ENCODE measurements at places on chromosomes 4 and X.

DNA sequence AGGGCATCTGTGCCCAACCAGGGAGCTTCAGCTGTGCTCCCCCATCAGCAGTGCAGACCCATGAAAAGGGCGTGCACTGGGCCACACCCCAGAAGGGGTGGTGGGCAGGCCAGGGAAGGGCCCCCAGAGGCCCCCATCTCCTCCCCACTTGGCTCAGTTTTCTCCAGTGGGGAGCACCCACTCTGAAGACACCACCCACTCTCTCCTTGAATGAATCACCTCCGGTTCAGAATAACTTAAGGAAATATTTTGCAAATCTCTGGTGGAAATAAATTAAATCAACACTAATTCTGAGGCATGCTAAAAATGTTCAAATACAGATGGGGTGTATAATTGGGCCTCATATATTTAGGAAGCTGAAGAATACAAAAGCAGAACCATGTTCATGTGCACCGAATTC lies 41.3 kb upstream of the PPP2R2C start:
- DNase-seq: no peak

DNA sequence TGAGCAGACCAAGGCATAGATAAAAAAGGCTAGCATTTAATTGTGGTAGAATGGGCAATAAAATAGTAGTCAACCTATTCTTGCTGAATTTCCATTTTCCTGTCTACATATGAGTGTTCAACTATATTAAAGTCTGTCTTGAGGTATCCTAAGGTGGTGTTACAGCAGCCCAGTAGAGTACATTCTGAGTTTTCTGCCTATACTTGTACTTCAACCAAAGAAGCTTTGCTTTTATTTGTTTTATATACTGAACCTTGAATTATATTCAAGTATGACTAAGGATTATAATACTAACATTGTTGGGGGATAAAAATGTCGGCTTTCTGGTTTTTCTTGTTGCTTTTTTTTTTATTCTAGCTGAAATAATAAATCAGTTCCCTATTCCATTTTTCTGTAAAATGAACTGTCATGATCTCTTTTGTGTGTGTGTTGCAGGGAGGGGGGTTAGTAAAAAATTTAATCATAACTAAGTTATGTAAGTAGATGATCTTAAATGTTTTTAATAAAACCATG lies 106.7 kb downstream of the PDLIM5 start:
- DNase-seq: no peak

DNA sequence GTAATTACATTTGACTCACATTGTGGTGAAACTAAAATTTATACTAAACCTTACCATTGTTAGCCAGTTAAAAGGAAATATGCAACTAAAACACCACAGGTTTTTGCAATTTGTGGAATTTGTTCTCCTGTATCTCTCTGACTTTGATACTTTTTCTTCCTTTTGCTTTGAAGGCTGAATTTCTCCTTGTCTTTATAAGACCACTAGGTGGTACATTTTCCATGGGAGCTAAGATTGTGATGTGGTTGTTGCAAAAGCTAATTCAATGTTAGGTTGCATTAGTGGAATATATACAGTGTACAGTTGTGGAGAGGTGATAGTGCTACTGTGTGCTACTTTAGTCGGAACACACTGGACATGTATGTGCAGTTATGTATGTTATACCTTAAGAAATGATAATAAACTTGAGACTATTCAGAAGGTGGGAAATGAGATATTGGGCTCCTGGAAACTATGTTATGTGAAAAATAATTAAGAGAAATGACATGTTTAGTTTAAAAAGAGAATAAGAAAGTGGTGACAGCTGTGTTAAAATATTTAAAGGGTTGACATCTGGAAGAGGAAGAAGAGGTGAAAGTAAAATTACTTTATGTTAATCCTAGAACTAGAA lies 70.3 kb downstream of the ARL9 start:
- no peak for DNase-seq

DNA sequence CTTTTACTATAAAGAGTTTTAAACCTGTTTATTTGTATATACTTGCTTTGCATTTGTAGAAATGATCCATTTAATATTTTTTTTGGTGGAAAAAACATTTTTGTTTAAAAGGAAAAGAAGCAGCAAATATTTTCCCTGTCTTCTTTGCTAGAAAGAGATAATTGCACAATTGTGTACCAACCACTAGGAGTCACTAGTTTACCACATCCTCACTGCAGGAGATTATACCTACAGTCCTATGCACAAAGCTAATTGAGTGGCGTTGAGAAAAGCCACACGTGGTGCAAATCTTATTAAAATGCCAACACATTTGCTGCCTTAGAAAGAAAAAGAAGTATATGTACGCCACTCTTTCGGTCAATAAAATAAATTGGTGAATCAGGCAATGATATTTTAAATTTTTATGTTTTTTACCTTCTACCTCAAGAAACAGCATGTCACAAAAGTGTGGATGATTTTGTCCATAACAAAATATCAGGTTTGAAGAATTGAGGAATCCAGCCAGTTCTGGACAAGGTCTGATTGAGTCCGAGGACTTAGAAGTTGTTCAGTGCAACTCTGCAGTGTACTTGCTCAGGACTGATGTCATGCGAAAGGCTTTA lies 102.9 kb downstream of the GRXCR1 start:
- no peak for DNase-seq

- no peak for DNase-seq
Measured at GRCh38 chrX:9871701-9872268, 85.6 kb downstream of the SHROOM2 start.

DNA sequence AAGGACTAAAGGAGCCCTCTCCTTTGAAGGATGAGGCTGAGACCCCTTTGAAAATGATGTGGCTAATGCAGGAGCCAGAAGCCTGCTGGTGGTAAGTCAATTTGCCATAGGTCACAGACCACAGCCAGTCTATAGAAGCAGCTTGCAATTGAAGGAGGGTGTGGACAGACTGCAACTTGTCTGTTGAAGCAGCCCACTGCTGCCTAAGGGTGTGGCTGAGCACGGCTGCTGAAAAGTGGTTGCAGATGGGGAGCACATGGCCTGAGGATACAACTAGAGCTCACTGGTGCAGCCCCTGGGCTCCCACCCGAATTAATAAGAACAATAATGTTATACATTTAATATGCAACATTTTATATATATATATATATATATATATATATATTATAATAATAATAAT lies 11.4 kb upstream of the EXOC1L start:
- DNase-seq: no peak

GRCh38 chrX:9681011-9681410 lies 84.6 kb downstream of the GPR143 start:
- DNase-seq: no peak

GRCh38 chr4:104494185-104494584 lies 509 bp downstream of the CXXC4 start:
- DNase-seq: no peak

DNA sequence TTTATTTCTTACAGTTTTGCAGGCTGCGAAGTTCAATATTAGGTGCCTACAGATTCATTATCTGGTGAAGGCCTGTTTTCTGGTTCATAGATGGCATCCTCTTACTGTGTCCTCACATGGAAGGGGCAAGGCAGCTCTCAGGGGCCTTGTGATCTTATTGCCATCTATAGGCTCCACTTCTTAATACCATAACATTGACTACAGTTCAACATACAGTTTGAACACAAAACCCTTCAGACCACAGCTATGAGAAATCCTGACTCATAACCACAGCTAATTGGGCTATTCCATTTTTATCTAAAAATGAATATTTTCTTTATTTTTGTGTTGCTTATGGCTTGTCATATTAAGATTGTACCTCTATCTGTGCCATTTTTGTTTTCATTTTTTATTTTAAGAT lies 72.3 kb downstream of the STAG2 start:
- DNase-seq: no peak

GRCh38 chr4:136967069-136967468 lies 565.2 kb downstream of the PCDH18 start:
- no peak for DNase-seq

GRCh38 chr4:28256295-28256694 lies 1395.7 kb downstream of the STIM2 start:
- no peak for DNase-seq

GRCh38 chrX:94053575-94053974 lies 379.6 kb downstream of the FAM133A start:
- no peak for DNase-seq

DNA sequence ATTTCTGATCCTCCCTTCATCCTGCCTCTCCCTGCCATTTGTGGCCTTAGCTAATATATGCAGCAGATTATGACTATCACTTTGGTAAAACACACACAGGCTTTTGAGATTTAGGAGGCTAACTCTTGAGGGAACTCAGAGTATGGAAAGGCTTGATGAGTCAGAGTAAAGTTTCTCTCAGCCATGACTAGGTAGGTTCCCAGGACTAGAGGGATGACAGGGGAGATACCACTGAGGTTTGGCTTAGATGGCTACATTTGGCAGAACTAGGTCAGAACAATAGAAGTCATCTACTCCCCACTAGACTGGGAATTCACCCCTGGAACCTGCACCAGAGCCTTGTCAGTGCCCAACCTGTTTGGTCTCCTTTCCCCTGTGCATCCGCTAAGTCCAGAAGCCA lies 585.7 kb downstream of the TLL1 start:
- no peak for DNase-seq

DNA sequence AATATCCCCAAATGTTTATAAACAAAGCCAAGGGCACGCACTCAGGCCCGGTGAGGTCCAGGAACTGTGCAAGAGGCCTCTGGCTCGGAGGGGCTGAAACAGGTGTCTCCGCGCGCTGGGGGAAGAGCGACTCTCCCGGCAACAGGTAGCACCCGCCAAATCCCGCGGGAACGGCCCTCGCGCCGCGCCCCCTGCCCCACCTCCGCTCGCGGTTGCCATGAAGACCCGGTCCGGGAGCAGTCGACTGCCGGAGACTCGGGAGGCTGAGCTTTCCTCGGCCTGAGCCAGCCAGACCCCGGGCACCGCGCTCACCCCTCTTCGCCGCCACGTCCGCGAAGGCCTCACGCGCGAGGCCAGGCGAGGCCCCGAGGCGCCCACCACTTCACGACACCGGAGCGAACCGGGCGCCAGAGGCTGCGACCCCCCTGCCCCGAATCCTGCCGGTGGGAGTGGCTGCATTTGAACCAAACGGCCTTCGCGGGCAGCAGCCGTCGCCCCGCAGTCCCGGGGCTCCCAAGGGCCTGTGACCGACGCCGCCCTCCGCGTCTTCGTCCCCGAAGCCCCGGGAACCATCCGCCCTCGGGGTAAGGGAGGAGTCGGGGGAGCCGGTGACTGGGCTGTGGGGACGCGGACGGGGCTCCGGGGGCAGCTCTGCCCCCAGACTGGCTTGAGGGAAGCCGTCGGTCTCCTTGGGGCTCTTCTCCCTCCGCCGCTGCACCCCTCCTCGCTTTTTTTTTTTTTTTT lies at the start of gene NSUN7:
TSS of gene NSUN7 (plus strand) at position 239 of the 744 bp plus-strand sequence. CDS start 739 bp downstream, outside the sequence.
- DNase-seq: peak; percentile 36

GRCh38 chr4:138553001-138553845 lies 311.1 kb upstream of the SLC7A11 start:
- DNase-seq: no peak

DNA sequence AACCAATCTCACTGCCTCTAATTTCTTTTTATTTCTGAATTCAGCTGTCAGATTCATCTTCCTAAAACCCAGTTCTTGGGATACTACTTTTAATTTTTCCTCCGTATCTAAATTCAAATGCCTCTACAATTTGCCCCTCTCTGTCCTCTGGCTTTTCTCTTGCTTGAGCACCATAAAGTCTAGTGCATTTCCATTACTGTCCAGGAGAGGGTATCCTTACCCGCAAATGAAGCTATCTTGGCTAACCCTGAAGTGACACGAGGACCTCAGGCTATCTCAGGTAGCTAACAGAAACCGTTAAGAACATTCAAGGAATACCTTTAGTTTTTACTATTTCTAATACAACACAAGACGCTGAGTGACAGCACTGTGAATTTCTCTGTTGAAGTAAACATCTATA lies 49.4 kb upstream of the PRR32 start:
- no peak for DNase-seq

GRCh38 chrX:9737363-9737762 lies 28.3 kb downstream of the GPR143 start:
- no peak for DNase-seq

DNA sequence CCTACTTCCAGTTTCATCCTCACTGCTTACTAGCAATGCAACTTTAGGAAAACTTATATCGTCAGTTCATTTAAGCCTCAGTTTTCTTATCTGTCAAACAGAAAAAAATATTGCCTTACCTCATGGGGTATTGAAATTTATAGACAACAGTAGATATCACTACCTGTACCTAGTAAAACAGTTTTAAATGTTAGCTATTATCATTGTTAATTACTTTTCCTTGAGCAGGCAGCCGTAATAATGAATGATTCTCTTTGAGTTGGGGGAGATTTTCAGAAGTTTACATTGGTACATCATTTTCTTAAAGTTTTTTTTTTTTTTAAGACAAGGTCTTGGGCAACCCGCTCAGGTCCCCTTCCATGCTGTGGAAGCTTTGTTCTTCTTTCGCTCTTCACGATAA lies 71.7 kb upstream of the BMPR1B start:
- no peak for DNase-seq

DNA sequence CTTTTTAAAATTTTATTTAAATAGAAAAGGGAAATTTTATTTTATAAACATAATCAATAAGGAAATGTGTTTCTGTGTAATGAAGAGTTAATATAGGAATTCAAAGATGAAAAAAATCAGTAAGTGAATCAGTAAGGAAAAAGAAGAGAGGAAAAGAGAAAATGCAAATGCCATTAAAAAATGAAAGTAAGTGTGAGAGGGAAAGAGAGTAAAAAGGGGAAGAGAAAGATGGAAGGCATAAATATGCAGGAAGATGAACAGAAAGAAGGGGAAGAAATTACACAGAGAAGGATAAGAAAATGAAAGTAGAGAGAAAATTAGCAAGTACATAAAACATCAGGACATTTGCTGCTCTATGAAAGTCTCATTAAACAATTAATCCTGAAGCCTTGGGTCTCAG lies 349.9 kb downstream of the FSTL5 start:
- DNase-seq: no peak

DNA sequence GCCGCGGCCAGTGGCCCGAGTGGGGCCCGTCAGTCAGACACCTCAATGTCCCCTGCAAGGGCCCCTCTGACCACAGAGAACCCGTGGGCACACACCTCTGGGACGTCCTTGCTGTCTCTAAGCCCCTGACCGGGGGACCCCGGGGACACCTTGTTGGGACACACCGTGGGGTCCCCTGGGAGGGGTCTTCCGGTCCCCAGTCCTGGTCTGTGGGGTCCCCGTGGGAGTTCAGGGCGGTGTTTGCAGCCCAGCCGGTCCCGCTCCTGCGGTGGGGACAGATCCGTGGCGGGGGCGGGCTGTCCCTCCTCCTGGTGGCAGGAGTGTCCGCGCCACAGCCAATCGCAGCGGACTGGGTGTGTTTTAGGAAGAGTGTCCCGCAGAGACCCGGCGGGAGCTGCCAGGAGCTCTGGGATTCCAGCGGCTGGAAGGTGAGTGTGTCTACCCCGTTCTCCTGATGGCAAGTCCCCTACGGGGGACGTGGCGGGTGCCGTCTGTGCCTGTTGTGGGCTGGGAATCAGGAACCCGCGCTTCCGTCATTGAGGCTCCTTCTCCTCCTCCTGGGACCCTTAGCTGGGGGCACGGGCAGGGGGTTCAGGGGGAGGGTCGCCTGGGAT lies 5.1 kb upstream of the PLCXD1 start:
- peak; percentile 49 for DNase-seq
